ENCODE measurements at places on chromosomes 11 and 22. TPM values are rescaled to one million over a fixed set of nuclear protein-coding genes. Genes with fewer than 3 reads are reported as not detected.

DNA sequence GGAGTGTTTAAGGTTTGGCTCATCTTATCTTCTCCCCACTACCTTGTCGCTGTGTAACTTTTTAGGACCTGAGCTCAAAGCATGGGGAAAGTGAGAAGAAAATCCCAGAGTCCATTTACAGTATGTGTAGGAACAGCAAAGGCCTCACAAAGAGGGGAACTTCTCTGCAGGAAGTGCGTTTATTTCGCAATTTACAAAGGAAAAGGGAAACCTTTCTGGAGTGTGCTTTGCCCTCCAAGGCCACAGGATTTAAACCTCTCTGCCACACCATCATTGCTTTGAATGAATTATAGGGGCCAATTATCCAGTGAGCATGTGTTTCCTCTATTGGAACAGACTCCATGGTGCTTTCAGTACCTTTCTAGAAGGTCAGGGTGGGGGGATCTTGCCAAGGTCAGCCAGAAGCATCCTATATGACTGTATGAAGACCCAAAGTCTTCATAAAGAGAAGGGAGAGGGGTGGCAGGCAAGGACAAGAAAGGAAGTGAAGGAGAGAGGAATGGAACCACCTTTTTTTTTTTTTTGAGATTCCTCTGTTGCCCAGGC lies 68.1 kb upstream of the LMO2 start:
- no peaks in the 10 kb centered on the region for H3K4me1 ChIP-seq
- no peaks in the 10 kb centered on the region for H3K36me3 ChIP-seq
- H3K4me3 ChIP-seq, result no peak overlapping the region
- DNase-seq, result no peak

DNA sequence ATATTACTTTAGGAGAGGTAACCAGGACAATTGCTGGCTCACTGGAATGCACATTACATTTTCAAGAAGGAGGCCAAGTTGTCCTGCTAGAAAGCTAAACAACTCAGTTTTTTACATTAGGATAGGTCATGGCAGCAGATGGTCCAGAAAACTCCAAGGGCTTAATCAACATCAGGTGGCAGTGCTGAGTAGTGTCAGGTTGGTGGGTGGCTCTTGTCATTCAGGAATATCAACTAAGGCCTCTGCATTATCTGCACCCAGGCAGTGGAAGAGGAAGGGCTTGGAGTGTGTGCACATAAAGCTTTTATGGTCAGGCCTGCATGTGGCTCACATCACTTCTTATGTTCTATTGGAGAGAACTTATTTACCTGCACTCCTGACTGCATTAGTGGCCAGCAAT lies 32.2 kb upstream of the OR4B1 start:
- no peaks in the 10 kb centered on the region for H3K4me1 ChIP-seq
- H3K4me3 ChIP-seq, result no peak overlapping the region
- no peaks in the 10 kb centered on the region for H3K36me3 ChIP-seq

DNA sequence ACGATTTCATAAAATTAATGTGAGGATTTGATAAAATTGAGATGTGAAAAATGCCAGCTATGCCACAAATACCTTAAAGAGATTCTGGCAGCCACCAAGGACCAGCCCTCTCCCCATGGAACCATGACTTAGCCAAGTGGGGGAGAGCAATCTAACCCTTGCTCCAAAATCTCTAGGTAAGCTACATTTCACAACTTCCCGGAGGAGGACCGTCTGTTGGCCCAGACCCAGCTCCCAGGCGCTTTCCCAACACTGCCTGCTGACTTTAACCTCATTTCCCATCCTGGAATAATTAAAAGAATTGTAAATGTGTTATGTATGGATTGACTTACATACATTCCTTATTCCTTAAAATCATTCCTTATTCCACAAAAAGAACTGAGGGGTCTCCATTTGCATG lies 47.5 kb upstream of the TENM4 start:
- H3K36me3 ChIP-seq, result no peaks in the 10 kb centered on the region
- H3K27me3 ChIP-seq, result no peaks in the 10 kb centered on the region
- H3K4me3 ChIP-seq, result no peak overlapping the region
- H3K4me1 ChIP-seq, result peaks cover 13% of the 10 kb centered on the region

The MOGAT2 gene
- total RNA-seq, result not detected
